Breast epithelium (tissue), 4 donors: ENCODE measurements at places on chromosomes 16 and 17.
A peak's percentile ranks its signal among the peaks of the same experiment; 100 is the strongest.

GRCh38 chr16:56606071-56606475 is 2.3 kb upstream of the MT2A start:
- H3K4me3 ChIP-seq, result peak overlapping the region; percentile 86
- DNase-seq, result no peak

- DNase-seq, result no peak
- H3K36me3 ChIP-seq, result no peaks in the 10 kb centered on the region
- no peaks in the 10 kb centered on the region for H3K27me3 ChIP-seq
- no peak overlapping the region for H3K27ac ChIP-seq
These were observed 4.4 kb downstream of the SHBG start for GRCh38 chr17:7634384-7634783.

DNA sequence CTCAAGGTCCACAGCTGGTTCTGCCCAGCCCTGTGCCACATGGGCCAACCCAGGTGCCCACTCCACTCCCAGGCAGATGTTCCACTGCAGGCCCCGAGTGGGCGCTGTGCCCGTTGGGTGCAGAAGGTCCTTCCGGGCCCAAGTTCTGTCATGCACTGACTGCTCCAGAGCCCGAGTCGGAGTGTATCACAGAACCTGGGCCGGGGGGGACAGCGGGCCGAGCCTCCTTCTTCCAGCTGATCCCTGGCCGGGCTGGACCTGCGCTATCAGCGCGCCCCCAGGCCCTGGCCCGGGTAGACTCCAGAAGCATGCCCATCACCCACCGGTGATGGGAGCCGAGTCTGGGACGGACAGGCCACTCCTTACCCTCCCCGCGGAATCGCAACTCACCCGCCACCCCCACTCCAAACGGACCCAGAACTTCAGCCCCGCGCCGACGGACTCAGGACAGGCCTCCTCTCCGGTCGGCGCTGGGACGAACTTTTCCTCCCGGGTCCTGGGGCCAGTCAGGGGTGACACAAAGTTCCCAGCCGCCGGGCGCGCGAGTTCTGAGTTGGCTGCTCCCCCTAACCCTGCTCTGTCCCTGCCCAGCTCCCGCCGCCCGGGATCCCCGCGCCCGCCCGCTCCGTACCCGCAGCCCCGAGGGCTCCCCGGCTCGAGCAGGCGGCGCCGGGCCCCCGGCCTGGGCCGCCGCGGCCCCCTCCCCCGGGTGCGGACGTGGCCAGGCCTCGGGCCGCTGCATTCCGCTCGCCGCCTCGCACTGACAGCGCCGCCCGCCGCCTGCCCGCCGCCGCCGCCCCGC is at the start of gene COPZ2:
Gene COPZ2 (minus strand): TSS at position 762 of the 802 bp plus-strand sequence. CDS start 20 bp downstream, at position 742.
- H3K4me1 ChIP-seq, result no peaks in the 10 kb centered on the region
- no peaks in the 10 kb centered on the region for H3K36me3 ChIP-seq
- no peaks in the 10 kb centered on the region for H3K27me3 ChIP-seq

DNA sequence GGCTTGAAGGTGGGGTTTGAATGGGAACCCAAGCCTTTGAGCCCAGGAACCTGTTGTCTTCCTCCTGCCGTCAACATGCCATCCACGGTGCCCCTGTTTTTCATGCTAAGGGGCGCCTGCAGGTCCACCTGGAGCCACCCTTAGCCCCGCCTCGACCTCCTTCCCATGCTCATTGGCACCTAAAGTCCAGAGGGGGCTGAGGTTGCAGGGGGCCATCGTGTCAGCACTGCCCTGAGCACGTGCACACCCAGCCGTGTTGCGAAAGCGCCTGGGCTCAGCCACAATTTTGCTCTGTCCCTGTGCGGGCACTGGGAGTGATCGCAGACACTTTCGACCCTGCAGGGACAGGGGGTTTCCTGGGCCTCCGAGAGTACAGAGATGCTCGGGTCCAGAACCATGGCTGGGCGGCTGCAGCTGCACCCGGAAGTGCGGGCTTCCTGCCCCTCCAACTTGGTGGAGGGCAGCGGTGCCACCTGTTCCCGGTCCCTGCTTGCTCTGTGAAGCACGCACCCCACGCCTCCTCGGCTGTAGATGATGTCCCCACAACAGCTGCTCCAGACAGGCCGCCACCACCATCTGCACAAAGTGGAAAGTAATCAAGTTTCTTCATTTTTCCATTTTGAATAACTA is 454.7 kb downstream of the CDH8 start:
- H3K27me3 ChIP-seq, result no peaks in the 10 kb centered on the region
- H3K4me3 ChIP-seq, result no peak overlapping the region
- H3K27ac ChIP-seq, result no peak overlapping the region
- no peak for DNase-seq
- no peaks in the 10 kb centered on the region for H3K36me3 ChIP-seq

DNA sequence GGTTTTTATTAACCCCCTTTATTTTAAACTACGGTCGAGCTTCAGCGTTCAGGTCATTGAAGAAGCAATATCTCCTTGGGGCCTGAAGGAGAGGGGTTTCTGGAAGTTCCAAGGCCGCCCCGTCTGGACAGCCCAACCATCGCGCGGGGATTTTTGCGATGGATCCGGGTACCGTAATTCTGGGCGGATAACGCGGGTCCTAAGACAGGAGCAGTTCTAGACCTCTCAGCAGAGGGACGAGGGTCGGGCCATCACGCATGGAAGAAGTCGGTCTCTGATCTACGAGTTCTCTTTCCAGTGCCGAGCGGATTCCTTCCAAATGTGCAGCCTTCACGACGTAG is 3.6 kb downstream of the BORCS6 start:
- H3K36me3 ChIP-seq, result no peaks in the 10 kb centered on the region
- no peaks in the 10 kb centered on the region for H3K27me3 ChIP-seq
- peak overlapping the region; percentile 96 for H3K27ac ChIP-seq
- H3K4me1 ChIP-seq, result no peaks in the 10 kb centered on the region

GRCh38 chr17:63442074-63442473 is 4.0 kb downstream of the CYB561 start:
- peaks cover 20% of the 10 kb centered on the region for H3K4me1 ChIP-seq
- H3K36me3 ChIP-seq, result no peaks in the 10 kb centered on the region
- no peak for DNase-seq
- no peak overlapping the region for H3K27ac ChIP-seq

DNA sequence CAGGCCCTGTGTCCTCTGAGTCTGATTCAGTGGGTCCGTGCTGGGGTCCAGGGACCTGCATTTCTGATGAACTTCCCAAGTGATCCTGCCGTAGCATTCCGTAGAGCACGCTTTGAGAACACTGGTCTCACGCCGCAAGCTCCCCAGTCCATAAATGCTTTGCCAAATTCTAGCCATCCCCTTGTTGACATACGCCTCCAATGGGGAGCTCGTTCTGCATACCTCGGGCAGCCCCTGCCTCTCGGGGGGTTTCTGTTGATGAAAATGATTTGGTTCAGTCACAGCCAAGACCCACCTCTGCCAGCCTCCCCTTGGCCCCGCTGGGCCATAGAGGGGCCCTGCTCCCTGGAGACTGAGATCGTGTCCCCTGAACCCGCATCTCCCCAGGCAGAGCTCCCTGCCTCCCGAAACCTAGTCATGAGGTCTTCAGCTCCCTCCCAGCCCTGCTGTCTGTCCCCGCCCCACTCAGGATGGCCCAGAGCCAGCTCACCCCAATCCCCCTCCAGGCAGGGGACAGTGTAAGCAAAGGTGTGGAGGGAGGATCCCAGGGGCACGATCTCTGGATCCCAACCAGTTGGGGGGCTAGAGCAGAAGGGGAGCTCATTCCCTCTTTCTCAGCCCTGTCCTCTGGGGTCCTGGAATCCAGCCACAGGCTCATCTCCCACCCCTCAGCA is 16.2 kb upstream of the SPNS2 start:
- no peaks in the 10 kb centered on the region for H3K36me3 ChIP-seq
- H3K4me1 ChIP-seq, result peaks cover 14% of the 10 kb centered on the region
- peak overlapping the region; percentile 92 for H3K27ac ChIP-seq
- H3K4me3 ChIP-seq, result no peak overlapping the region
- DNase-seq, result no peak
- no peaks in the 10 kb centered on the region for H3K27me3 ChIP-seq

DNA sequence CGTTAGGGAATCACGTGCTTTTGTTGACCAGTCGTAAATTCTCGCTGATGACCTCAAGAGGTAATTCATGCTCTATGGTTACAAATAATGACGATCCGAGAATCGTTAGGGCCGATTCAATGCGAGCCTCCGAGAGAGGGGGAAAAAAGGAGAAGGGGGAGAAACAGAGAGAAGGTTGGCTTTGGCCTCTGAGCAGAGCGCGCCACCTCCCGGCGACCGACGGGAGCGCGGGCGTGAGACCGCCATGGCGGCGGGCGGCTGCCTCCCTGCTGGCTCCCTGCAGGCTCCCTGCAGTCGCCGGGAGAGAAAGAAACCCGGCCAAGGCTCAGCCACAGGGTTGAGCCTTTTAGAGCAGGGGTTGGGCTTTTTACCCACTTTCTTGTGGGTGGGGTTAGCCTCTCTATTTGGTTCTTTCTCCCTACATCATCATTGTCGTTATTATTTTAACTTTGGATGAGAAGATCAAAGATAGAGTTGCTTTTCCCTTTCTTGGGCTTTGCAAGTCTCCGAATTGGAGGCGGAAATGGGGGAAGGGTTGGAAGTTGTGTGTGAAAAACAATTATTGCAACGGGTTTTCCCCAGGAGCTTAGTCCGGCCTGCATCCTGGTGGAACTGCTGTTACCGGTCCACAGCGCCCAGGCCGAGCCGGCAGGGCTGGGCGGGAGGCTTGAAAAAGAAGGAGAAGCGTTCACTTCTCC is 410 bp upstream of the HOXB5 start:
- H3K27me3 ChIP-seq, result peaks cover 82% of the 10 kb centered on the region
- peak overlapping the region; percentile 43 for H3K4me3 ChIP-seq
- DNase-seq, result peak; percentile 79
- no peaks in the 10 kb centered on the region for H3K36me3 ChIP-seq

DNA sequence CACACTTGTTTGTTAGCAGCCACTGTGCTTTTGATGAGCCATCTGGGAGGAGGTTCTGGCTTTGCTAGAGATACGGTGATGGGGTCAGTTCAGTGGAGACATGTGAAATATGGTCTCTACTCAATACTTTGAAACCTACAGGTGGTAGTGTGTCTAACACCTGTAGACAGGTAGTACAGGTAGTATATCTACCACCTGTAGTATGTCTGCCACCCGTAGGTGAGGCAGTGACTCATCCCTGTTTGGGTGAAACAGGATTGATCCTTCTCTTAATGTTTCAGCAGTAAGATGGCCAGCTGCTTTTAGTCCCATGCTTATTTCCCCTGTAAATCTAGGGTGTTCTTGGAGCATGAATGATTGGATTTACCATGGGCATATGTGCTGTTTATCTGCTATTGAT is 240.8 kb downstream of the SNX29 start:
- no peak overlapping the region for H3K4me3 ChIP-seq
- H3K27ac ChIP-seq, result no peak overlapping the region
- no peak for DNase-seq
- no peaks in the 10 kb centered on the region for H3K36me3 ChIP-seq
- H3K27me3 ChIP-seq, result no peaks in the 10 kb centered on the region

GRCh38 chr17:68612209-68612922 is 11.2 kb upstream of the FAM20A start:
- H3K36me3 ChIP-seq, result no peaks in the 10 kb centered on the region
- H3K27me3 ChIP-seq, result no peaks in the 10 kb centered on the region
- H3K4me3 ChIP-seq, result no peak overlapping the region
- DNase-seq, result no peak
- no peak overlapping the region for H3K27ac ChIP-seq

DNA sequence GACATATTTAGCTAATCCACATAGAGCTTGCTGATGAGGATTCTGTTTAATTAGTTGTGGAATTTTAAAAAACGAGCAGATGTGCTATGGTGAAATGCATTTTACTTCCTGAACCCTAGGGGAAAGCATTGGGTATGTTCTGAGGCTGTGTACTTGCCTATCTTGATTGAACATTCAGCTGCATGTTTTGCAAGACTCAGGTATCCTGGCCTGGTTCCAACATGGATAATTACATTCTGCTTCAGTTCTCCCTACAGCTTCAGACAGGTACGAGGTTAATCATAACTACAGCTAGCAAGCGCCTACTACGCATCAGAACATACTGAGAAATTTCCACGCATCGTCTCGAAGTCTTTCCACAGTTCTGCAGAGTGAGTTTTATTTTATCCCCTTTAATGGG is 77.0 kb downstream of the HS3ST2 start:
- no peak overlapping the region for H3K4me3 ChIP-seq
- no peaks in the 10 kb centered on the region for H3K4me1 ChIP-seq
- no peaks in the 10 kb centered on the region for H3K36me3 ChIP-seq
- no peak for DNase-seq
- no peak overlapping the region for H3K27ac ChIP-seq

GRCh38 chr16:89096768-89097391 is 3.2 kb downstream of the ACSF3 start:
- H3K27ac ChIP-seq, result no peak overlapping the region
- no peak for DNase-seq
- no peak overlapping the region for H3K4me3 ChIP-seq
- no peaks in the 10 kb centered on the region for H3K36me3 ChIP-seq
- no peaks in the 10 kb centered on the region for H3K27me3 ChIP-seq

GRCh38 chr17:18259621-18260331 is 686 bp upstream of the MIEF2 start:
- no peaks in the 10 kb centered on the region for H3K27me3 ChIP-seq
- H3K4me3 ChIP-seq, result peak overlapping the region; percentile 84
- DNase-seq, result no peak
- H3K4me1 ChIP-seq, result peaks cover 19% of the 10 kb centered on the region
- H3K27ac ChIP-seq, result peak overlapping the region; percentile 98
- H3K36me3 ChIP-seq, result no peaks in the 10 kb centered on the region

- H3K27me3 ChIP-seq, result no peaks in the 10 kb centered on the region
- H3K27ac ChIP-seq, result no peak overlapping the region
- H3K4me3 ChIP-seq, result no peak overlapping the region
- no peak for DNase-seq
These were observed 65.7 kb downstream of the CCDC182 start for GRCh38 chr17:57679356-57679755.

DNA sequence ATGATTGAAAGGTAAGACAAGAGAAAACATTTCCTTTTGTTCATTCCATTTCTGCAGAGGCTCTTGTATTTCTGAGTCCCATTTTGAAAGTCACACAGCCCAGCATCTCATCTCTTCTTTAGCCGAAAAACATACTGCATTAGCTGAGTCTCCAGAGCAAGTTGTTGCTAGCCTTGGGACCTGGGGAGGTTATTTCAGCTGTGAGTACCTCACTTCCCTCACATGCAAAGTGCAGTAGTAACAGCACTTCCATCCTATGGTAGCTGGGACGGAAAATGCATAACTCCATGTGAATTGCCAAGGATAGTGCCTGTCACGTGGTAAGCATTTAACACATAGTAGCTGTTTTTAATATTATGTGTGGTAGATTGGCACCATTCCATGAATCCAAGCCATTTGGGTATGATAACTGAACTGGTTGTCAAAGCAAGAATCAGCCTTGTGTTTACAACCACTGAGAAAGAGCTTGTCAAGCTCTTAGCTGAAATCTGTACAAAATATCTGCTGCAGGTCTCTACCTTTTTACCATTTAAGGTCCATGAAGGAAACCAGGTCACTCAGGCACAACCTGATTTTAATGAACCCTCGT is 345.7 kb downstream of the CDH13 start:
- H3K27me3 ChIP-seq, result no peaks in the 10 kb centered on the region
- H3K4me1 ChIP-seq, result no peaks in the 10 kb centered on the region
- no peaks in the 10 kb centered on the region for H3K36me3 ChIP-seq
- no peak overlapping the region for H3K4me3 ChIP-seq

DNA sequence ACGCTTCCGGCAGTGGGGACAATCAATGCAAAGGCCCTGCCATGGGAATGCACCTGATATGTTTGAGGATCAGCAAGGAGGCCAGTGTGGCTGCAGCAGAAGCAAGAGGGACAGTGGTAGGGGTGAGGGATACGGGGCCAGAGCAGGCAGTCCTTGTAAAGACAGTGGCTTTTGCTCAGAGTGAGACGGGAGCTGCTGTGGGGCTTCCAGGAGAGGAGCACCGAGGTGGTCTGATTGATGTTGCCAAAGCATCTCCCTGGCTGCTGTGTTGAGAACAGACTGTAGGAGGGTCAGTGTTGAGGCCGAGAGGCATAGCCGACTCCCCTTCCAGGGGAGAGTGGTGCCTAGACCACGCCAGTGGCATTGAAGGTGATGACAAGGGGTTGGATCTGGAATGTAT is 11.4 kb upstream of the SPNS2 start:
- H3K4me3 ChIP-seq, result no peak overlapping the region
- H3K27me3 ChIP-seq, result no peaks in the 10 kb centered on the region
- H3K36me3 ChIP-seq, result no peaks in the 10 kb centered on the region
